Thyroid gland (tissue), 4 donors: ENCODE measurements at places on chromosomes 3 and 15.

DNA sequence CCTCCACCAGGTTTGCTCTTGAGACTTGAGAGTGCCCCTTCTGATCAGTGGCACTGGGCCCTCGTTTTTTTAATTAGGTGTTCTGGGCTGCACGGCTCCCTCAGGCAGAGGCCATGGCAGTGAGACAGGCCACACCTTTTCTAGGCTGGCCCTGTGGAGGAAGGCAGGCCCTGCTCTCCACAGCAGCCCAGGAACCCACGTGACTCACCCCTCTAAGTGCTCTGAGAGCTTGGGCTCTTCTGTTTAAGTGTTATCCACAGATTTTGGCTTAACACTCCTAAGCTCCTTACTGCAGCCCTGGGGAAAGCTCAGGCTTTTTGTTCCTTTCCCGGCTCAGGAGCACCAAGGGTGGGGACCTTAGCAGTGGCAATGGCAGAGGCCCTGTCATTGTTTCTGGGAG lies 463.2 kb upstream of the GBE1 start:
- DNase-seq, result no peak

- DNase-seq, result no peak
Measured at GRCh38 chr3:160471892-160472291, 22.3 kb upstream of the TRIM59 start.

DNA sequence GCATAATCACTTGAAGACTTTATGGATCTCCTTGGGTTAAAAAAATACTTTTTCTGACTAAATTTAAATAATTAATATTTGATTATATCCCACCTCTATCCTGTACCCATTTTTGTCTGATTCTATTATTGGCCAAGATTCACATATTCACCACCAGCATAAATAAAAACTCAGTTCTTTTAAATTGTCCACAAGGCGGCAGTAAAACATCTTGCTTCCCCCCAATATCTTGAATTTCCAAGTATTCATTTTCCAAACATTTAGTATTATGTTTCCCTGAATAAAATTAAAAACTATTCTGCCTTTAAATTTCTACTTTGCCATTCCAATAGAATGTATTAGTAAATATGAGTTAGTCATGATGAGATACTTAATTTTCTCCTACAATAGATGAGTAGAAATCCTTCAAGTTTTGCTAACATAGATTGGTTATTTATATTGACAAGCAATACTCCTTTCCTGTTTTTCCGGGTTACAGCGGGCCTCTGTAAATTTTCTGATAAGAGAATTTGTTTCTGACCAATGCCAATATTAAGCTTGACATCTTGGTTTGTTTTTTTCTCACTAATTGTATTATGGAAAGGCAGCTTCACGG lies 218.7 kb upstream of the MDFIC2 start:
- no peak for DNase-seq

- DNase-seq, result no peak
Measured at GRCh38 chr3:160218136-160218535, 7.1 kb upstream of the C3orf80 start.

DNA sequence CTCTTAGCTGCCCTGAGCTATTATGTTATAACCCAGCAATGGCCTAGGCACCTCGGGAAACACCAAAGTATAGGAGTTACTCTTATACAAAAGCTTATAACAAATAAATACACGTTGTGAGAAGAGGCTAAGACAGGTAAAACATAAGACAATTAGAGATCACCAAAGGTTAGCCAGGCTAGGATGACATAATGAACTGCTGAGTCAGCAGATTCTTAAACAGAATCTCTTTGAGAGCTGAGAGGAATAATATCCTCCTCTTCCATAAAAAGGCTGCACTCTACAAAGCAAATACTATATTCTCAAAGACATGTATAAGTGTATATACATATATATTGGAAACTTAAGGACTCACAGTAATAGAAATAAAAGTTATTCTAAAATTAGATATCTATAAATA lies 37.2 kb downstream of the GOLIM4 start:
- DNase-seq, result no peak
